ENCODE measurements at places on chromosomes 5 and 9. TPM values are rescaled to one million over a fixed set of nuclear protein-coding genes. Genes with fewer than 3 reads are reported as not detected.

The CCDC171 gene
- polyA plus RNA-seq, result 2.1 TPM

The BTNL9 gene
- 10.3 TPM for polyA plus RNA-seq

The PBX3 gene
- polyA plus RNA-seq, result 10.8 TPM

The BARHL1 gene
- not detected for polyA plus RNA-seq

The MTRR gene
- polyA plus RNA-seq, result 26.9 TPM

The SLC25A2 gene
- not detected for polyA plus RNA-seq

The SIT1 gene
- polyA plus RNA-seq, result 0.21 TPM

The LTC4S gene
- 3.2 TPM for polyA plus RNA-seq

Measured in muscle of leg (tissue), 16 donors.